MV-4-11 (cell line): ENCODE measurements at places on chromosomes 4 and X.

DNA sequence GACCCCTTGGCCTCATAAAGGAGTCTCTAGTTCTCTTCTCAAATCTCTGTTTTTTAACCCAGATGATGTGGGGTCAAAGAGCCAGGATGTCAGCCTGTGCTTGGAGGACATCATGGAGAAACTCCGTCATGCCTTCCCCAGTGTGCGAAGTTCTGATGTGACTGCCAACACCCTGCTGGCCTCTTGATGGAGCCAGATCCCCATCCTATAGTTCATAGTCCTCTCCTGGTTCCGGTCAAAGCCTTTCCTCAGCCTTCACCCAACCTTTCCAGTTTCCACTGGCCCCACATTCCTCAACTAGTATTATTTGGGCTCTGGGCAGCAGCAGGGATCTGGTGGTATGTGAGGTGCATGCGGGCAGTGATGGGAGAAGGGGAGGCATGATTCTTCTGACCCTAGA lies 30.7 kb downstream of the TAF7L start:
- no peak for DNase-seq

GRCh38 chr4:186707996-186708395 lies 15.7 kb downstream of the FAT1 start:
- DNase-seq, result no peak

DNA sequence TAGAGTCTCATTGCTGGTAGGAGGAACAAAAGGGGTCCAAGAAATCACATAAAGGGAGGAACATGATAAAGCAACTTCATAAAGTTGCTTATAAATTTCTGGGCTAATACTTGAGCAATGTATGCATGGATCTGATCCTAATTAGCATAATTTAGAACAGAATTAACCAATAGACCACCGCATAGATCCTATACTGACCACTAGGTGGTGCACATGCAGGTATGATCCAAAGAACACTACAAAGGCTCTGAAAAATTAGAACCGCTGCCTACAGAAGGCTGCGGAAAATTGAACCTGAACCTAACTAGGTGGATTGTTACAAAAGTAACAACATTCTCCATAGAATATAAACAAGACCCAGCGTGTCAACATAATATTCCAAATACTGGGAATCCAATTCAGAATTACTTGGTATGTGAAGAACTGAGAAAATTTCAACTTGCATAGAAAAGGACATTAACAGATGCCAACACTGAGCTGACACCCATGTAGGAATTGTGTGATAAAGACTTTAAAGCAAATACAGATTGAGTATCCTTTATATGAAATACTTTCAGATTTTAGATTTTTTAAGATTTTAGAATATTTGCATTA lies 23.3 kb downstream of the BRCC3 start:
- no peak for DNase-seq

DNA sequence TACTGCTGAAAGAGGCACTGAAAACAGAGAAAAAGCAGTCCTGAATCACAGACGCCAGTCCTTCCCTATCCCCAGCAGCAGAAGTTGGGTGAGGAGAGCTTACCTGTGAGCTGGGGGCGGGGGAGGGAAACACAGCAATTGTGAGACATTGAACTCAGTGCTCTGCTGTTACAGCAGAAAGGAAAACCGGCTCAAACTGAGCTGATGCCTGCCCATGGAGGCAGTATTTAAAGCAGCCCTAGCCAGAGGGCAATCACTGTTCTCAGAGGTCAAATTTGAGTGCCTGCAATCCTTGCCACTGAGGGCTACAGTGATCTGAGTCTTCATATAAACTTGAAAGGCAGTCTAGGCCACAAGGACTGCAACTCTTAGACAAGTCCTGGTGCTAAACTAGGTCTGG lies 220.7 kb downstream of the GRXCR1 start:
- DNase-seq, result no peak

GRCh38 chr4:4329496-4329895 lies 39.4 kb downstream of the ZBTB49 start:
- DNase-seq, result no peak

DNA sequence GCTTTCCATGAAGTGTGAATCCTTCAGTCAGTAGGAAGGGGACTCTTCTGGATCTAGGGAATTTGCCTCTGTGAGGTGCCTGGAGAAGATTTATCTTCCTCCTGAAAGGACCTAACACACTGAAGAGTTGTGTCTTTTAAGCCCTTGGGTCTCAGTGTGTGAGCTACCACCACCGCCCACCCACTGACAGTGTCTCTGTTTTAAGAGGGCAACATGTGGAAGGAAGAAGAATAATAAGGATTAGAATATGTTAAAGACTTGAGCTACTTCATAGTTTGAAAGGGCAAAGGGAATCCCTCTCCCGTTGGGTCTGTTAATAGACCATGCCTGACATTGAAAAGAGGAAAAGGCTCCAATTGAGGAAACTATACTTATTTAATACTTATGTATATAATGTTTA lies 64.3 kb upstream of the TLR2 start:
- no peak for DNase-seq

DNA sequence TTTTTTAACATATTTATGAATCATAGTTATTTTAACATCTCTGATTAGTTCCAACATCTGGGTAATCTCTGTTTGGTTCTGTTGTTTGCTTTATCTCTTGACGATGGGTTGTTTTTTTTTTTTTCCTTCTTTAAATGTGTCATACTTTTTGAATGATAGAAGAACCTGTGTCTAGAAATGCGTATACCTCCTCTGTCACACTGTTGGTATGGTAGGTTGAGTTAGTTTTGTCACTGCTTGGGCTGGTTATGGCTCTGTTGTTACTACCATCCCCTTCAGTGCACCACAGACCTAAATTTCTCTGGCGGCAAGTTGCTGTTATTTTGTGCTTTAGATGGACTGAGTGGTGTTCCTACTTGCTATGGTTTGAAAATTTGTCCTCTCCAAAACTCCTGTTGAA lies 16.8 kb downstream of the STIM2 start:
- no peak for DNase-seq

DNA sequence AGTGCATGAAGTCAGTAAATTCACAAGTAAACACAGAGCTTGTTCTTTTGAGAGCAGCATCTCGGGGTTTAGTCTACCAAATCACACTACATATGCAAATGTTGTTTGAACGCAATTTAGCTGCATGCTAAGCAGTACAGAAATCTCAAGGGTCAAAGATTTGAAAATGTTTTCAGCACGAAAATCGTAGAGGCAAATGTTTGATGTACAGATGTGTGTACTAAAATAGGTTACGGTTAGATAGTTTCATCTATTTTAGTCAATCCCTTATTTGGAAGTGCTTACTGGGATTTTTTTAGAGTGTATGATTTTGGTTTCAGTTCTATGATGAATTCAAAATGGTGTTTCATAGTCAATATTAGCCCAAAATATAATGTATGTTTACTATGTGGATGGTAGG lies 1928.2 kb upstream of the TENM3 start:
- DNase-seq, result no peak

DNA sequence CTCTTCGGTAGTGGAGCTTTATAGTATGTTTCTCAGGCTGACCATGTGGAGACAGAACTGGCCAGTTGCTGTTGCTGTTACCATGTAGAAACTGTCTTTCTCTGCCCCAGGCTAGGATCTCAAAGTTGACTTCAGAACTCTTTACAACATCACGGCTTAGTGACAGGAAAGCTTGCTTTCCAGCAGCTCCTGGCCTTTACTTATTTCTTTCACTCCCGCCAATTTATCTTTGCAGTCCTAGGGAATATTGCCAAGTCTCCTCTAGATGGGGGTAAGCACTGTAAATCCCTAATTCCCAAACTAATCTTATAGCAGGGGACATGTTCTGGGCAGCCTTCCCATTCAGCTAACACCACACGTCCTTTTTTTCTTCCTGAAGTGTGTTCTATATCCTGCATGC lies 631.6 kb downstream of the SPRY1 start:
- no peak for DNase-seq

GRCh38 chr4:11232015-11232414 lies 196.7 kb downstream of the HS3ST1 start:
- DNase-seq, result no peak

DNA sequence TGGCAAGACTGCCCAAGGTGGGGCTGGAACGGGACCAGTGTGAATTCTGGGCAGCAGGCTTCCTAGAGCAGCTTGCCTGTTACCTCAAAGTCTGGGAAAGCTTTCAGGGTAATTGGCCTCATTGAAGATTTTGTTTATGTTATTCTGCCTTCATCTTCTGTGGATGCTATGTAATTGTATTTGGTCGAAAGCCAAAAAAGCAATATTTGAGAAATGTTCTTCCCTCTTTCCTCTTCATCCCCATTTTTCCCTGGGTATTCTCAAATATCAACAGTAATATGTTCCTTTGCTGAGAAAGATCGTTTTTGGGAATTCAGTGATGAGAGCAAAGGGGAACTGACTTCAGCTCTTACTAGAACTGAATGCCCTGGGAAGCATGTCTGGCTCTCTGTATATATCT lies 12.9 kb downstream of the TMEM131L start:
- DNase-seq, result no peak

- DNase-seq, result no peak
Measured at GRCh38 chr4:169060391-169061091, 50.5 kb upstream of the CBR4 start.

DNA sequence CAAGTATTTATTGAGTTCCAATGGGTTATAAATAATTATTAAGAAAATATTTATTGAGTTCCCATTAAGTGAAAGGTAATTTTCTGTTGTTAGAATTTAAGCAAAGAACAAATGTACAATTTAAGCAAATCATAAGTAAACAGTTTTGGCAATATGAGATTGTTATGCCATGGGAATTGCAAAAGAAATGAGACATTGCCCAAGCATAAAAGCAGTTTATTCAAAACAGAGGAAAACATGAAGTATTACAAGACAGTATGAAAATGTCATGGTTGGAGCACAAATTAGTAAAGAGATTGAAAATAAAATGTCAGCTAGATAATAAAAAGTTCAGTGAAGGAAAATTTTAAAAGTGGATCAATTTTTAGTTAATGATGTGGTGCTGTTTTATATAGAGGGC lies 706.1 kb upstream of the EPHA5 start:
- no peak for DNase-seq
